ENCODE measurements at places on chromosomes 12 and 14. TPM values are rescaled to one million over a fixed set of nuclear protein-coding genes. Genes with fewer than 3 reads are reported as not detected.

Gene FOXN4
- polyA plus RNA-seq = 0.12 TPM

Gene GARIN6
- not detected for polyA plus RNA-seq

Gene CCDC175
- polyA plus RNA-seq = not detected

Gene GCH1
- polyA plus RNA-seq = 4.9 TPM

Gene HAL
- polyA plus RNA-seq = 0.81 TPM

Gene MYF5
- polyA plus RNA-seq = 29.5 TPM

Gene LPCAT3
- polyA plus RNA-seq = 18.6 TPM

Gene TAS2R50
- not detected for polyA plus RNA-seq

Gene GPR68
- 0.75 TPM for polyA plus RNA-seq

Gene POTEG
- not detected for polyA plus RNA-seq

DNA sequence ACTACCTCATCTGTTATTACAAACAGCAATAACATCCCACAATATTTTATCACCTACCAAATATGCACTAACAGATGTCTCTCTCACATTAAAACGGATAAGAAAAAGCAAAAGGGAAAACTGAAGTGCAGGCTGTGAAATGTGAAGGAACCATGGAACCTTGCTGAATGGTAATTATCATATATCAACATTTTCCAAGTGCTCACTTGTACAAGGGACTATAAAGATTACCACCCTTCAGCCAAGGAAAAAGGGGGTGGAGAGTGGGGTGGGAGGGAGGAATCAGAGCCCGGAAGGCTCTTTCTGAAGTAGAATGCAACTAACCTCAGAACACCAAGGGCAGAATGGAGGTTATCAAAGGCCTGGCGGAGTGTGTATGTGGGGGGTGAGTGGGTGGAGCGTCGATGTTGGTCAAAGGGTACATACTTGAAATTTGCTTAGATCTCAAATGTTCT is 1.2 kb downstream of the SNX6 start:
- DNase-seq = no peak

- DNase-seq = no peak
Measured at GRCh38 chr14:66709291-66709690, 201.3 kb downstream of the GPHN start.

- DNase-seq = no peak
Measured at GRCh38 chr12:85733221-85733840, 102.9 kb downstream of the RASSF9 start.

DNA sequence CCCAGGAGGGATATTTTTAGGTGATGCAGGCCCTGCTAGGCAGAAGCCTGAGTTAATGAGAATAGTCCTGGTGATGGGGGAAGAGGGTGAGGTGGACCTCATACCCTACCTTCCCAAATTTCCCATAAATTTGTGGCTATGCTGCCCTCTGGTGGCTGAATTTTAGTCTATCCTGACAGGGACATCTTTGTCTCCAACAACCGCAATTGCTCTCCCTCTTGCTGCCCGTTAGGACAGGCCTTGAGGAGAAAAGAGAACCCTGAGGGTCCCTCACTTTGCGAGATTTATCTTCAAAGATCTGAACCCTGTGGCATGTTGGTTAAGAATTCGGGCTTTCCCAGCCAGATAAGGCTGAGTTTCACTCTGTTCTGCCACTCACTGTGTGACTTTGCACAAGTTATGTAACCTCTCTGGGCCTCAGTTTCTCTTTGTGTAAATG is 9.8 kb upstream of the ZNF385A start:
- no peak for DNase-seq

DNA sequence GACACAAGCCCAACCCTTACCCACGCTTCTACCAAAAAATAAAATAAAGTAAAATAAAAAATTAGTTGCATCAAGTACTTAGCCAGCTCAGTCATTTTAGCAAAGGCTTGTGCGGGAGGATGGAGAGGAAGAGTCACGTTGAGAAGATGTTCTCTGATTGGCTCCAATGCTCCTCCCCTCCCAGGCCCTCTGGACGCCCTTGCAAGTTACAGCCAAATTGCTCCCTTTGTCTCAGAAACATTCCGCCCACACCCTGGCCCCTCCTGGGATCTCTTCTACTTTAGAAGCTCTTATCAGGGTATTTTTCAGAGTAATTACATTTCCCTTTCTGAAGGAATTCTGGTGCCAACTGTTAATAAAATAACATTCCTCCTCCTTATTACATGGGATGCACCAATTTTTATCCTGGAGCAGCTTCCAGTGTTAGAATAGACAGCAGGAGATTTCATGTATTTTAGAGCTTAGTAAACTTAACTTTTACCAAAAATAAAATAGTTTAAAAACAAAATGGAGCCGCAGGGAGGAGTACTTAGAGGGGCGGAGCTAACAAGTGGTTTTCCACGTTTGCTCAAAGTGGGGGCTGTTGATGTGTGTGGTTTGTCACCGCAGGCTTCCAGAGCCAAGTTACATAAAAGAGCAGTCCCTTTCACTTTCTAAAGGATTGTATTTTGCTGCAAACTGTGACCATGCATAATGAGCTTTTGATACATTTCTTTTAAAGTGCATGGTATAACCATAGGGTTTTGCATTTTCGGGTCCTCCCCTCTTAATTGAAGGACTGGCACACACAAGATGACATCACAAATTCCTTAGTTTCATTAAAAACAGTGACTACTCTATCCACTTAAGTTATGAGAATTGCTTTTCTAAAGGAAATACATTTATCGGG is 71.7 kb upstream of the RAP1B start:
- peak; percentile 23 for DNase-seq

DNA sequence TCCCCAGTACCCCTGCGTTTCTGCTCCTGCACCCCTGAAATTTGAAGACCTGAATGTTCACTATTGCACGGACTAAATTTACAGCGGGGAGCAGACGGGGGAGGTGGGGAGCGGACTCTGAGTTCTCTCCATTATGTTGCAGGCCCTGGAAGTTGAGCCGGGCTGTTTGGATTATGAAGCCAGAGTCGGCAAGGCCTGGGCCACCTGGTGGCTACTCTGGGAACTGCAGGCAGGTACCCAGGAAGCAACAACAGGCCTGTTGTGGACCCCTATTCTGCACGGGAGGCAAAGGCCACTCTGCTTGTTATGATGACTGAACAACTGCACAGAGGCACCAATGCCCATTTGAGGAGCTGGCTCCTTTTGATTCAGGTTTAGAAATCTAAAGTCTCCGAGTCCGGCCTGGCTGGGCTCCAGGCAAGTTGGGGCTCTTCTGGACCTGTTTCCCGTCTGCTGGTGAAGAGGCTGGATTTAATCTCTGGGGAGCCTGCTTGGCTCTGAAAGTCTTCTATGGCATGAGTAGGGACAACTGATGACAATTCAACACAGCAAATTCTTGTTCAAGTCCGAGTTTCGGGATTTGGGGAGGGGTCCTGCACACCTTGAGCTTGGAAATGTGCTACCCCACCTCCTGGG is 34.1 kb upstream of the FAM181A start:
- DNase-seq = peak; percentile 66

DNA sequence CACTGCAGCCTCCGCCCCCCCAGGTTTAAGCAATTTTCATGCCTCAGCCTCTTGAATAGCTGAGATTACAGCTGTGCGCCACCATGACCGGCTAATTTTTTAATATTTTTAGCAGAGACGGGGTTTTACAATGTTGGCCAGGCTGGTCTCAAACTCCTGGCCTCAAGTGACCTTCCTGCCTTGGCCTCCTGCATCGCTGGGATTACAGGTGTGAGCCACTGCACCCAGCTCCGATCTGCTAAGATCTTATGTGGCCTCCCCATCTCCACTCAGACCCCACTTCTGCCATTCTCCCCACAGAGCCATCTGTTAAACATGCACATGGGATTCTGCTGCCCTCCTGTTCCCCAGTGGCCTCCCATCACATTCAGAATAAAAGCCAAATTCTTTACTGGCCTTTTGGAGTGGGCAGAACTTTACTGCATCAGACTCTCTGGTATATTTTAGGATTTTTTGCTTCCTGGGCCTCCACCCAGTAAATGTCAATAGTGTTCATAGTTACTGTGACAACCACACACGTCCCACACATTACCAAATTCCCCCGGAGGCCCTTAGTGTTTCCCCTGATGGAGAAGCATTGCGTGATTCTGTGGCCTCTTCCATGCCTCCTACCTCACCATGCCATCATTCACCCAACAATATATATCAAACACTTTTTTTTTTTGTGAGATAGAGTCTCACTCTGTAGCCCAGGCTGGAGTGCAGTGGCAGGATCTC is 96.3 kb downstream of the PTPN11 start:
- DNase-seq = no peak

DNA sequence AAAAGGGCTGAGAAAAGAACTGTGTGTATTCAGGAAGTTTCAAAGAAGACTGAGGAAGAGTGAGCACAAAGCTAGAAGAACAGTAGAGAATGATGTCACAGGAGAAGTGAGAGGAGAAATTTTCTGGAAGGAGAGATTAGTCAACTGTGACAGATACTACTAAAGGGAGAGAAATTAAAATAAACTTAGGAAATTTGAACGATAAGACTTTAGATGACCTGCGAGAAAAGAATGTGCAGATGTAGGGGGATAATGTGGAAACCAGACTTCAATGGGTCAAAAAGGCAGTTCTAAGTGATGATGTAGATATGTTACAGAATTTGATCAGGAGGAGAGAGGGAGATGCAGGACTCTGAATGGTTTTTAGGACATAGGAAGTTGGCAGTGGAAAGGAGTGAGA is 287.4 kb downstream of the SYT1 start:
- DNase-seq = no peak
